HuH-7 (cell line): ENCODE measurements at places on chromosomes 1 and 21.

DNA sequence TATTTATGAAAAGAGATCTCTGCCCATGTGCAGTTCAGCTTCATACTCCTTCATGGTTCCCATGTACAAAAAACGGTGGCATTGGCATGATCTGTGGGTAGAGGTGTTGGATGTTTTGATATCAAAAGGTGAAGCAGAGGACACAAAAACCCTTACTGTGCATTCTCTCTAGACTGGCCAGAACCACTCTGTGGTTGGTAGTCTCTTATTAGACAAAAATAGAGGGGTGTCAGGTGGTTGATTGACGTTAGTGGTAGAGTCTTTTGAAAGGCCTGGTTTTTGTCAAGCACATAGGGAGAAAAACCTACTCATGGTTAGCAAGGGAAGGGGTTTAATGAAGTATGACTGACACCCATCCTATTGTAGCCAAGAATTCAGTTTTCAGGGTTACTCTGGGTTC, 400.0 kb upstream of the TMPRSS15 start:
- DNase-seq: no peak

- DNase-seq: no peak
Measured at GRCh38 chr1:39406533-39407450, 84.6 kb upstream of the BMP8A start.

GRCh38 chr1:32241001-32241763, 5.8 kb upstream of the FAM167B start:
- DNase-seq: no peak

DNA sequence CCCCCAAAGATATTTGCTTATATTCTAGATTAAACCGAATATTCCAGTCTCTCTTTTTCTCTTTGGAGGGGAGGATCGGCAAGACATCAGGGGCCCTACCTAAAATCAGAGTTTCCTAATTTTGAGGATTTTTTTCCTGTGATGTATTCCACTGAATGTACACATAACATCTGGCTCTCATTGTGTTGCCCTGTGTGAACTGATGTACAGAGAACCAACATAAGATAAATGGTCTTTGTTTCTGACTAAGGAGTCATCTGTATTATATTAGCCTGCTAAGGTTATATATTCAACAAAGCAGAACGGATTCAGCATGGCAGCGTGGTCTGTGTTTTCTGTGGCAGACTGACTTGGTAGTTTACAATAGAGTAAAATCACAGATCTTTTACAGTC, 114.8 kb upstream of the NCAM2 start:
- no peak for DNase-seq

- no peak for DNase-seq
Measured at GRCh38 chr1:226366290-226366689, 41.6 kb downstream of the PARP1 start.

DNA sequence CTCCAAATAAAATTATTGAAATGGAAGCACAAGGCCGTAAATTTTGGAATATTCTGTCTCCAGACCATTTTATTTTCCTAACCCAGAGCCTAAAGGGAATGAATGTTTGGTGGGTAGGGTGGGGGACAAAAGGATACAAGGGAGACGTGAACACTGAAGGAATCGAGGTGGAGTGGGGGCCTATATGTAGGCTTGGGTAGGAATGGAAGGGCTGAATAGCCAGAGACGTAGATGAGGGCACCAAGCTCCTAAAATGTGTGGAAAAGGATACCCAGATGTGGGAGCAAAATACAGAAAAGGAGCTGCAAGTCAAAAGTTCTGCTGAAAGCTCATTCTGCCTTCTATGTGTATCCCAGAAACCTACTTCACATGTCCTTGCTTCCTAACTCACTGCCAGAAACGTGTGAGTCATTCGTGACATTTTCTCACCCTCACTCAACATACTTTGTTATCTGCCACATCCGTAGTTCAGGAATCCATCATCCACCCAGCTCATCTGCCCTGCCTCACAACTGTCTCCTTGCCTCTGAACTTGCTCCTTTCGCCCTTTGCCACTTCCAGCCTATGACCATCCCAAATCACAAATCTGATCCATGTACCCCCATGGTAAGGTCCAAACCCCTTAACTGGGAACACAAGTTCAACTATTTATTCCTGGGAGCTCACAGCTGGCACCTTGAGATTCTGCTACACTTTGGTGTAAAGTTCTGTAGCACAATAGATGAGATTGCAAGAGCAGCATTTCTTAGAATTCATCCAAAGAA, 84.1 kb upstream of the PRDX6 start:
- DNase-seq: no peak

DNA sequence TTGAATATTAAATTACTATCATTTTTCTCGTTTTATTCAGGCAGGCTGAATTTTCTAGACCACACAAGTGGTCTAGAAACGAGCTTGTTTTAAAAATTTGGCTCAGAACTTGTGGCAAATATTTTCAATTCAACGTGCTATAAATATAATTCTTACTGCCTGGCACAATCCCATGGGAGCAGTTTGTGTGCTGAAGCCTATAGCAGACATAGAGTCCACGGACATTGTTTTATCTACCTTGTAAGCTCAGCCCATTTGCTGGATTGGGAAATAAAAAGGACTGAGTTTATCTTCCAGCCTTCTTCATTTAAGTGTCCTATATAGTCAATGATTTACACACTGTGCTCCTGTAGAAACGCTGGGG, 103.4 kb downstream of the ZBTB18 start:
- DNase-seq: no peak

DNA sequence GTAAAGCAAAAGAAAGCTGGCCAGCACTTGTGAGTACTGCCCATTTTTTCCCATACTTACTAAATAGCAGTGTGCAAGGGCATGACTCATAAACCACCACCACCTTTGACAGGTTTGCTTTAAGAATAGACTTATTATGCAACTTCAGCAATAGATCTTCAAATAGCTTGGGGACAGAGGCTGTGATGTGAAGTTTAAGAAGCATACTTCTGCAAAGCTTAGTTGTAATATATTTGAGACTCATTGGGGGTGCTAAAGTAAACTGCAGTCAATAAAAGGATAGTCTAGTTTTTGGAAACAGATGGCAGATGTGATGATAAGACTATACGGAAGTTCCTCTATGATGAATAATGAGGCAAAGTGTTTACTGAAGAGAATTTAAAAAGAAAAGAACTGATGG, 210.0 kb downstream of the PLA2G4A start:
- no peak for DNase-seq

GRCh38 chr1:110012100-110012780, 22.2 kb upstream of the STRIP1 start:
- DNase-seq: no peak

DNA sequence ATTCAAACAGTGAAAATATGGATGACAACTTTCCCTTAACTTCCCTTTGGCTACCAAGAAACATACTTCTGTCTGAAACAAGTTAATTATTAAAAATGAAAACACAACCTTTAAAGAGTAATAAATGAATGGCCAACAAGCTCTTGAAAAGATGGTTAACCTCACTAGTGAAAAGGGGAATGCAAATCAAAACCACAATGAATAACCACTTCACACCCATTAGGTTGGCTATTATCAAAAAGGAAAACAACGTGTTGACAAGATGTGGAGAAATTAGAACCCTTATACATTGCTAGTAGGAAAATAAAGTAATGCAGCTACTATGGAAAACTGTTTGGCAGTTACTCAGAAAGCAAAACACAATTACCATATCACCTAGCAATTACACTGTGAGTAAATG, 14.1 kb downstream of the COP1 start:
- DNase-seq: no peak

DNA sequence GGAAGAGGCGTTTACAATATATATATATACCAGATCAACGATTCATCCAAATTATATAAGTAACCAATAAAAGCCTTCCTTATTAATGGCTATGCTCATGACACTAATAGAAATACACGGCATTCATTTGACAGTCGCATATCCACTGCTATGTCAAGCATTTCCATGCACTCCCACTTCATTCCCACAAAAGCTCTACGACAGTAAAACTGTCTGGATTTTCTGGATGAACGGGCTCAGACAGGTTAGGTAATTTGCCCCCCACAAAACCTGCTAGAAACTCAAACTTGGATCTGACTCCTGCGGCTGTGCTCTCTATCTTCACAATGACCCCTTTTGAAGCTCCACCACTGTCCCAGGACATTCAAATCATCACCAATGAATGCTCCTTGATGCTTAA, 11.4 kb downstream of the DNAJC11 start:
- no peak for DNase-seq

GRCh38 chr1:201131398-201131797, 4.4 kb upstream of the ASCL5 start:
- DNase-seq: no peak
